Upper lobe of right lung (tissue), 1 donor: ENCODE measurements at places on chromosomes 16 and 17. TPM values are rescaled to one million over a fixed set of nuclear protein-coding genes. Genes with fewer than 3 reads are reported as not detected.

DNA sequence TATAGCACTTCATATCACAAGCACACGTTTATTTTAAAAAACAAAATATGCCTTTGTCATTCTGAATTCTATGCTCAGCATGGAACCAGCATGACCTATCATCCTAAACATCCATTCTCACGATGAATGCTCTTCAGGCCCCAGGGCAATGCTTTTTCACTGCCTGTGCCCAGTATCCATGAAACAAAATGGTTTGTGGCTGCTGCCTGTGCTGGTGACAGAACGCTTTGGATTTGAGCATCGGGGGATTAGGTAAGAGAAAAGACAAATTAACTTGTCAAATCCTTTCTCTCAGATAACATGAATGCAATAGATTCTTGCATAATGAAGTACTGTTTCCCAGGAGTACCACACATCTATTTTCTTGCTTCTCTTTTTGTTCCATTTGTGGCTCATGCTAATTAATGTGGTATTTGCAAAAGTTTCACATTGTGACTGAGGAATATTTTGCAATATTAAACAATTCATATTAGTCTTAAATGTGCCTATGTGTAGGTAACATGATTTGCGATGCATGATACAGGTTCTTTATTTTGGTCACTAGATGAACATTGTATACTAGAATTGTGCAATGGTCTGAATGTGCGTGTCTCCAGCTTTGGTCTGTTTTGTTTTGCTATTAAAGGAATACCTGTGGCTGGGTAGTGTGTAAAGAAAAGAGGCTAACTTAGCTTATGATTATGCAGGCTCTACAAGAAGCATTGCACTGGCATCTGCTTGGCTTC, 25.8 kb upstream of the SRSF1 start:
- no peaks in the 10 kb centered on the region for H3K4me1 ChIP-seq
- H3K27me3 ChIP-seq: peaks cover 4% of the 10 kb centered on the region
- H3K4me3 ChIP-seq: no peak overlapping the region
- H3K36me3 ChIP-seq: no peaks in the 10 kb centered on the region
- H3K27ac ChIP-seq: no peak overlapping the region

GRCh38 chr17:54903375-54903774, 2.7 kb downstream of the TOM1L1 start:
- H3K4me1 ChIP-seq: no peaks in the 10 kb centered on the region
- H3K4me3 ChIP-seq: no peak overlapping the region
- no peak overlapping the region for H3K27ac ChIP-seq
- H3K27me3 ChIP-seq: peaks cover 5% of the 10 kb centered on the region

- no peaks in the 10 kb centered on the region for H3K27me3 ChIP-seq
- H3K4me1 ChIP-seq: peaks cover 53% of the 10 kb centered on the region
- no peak for DNase-seq
- peak overlapping the region; percentile 80 for H3K27ac ChIP-seq
- no peaks in the 10 kb centered on the region for H3K36me3 ChIP-seq
Measured at GRCh38 chr17:47278561-47278960, 24.9 kb downstream of the ITGB3 start.

DNA sequence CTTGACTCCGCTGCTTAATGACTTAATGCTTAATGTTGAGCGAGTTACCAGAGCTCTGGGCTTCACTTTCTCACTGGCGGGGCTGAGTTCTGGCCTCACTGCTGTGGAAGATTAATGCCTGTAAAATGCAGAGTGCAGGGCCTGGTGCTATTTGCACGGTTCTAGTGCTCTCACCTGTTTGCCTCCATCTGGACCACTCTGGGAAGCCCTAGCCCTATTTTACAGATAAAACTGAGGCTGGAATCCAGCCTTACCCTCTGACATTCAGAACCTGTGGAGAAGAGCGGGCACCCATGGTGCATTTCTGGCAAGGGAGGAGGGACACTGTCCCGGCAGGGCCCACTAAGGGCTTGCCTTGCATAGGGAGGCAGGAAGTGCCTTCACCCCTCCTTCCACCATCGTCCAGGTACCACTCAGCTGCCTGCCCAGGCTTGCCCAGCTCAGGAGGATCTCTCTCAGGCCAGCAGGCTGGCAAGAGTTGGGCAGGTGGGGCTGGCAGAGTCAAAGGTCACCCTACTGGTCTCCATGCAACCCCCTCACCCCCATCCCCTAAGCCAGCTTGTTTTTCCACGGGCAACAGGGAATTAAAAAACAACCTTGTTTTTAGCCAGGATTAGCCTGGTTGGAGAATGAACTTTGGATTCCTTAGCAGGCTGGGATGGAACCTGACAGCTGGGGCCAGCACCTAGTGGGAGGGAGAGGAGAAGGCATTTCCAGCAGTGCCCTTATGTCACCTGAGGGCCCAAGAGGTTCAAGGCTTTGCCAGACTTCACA, 4.1 kb upstream of the UBALD1 start:
- no peaks in the 10 kb centered on the region for H3K36me3 ChIP-seq
- no peaks in the 10 kb centered on the region for H3K27me3 ChIP-seq
- DNase-seq: no peak
- no peak overlapping the region for H3K27ac ChIP-seq
- H3K4me1 ChIP-seq: peaks cover 25% of the 10 kb centered on the region
- H3K4me3 ChIP-seq: no peak overlapping the region

DNA sequence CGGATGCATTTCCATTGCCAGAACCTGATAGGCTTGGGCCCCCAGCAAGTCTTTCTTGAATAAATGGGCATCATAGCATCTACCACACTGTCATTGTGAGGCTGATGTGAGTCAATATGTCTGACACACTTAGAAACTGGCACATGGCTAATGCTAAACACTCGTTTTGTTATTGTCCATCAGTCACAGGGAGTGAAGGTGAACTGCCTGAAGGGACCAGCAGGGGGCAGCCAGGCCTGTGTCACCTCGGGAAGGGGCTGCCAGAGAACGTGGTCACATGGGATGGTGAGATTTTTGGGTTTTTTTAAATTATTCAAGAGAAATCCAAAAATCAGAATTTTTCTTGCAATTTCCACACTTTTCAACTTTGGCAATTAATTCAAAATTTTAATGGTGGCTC, 831 bp upstream of the RCVRN start:
- DNase-seq: peak; percentile 47
- H3K4me3 ChIP-seq: no peak overlapping the region
- no peaks in the 10 kb centered on the region for H3K27me3 ChIP-seq
- H3K36me3 ChIP-seq: no peaks in the 10 kb centered on the region

DNA sequence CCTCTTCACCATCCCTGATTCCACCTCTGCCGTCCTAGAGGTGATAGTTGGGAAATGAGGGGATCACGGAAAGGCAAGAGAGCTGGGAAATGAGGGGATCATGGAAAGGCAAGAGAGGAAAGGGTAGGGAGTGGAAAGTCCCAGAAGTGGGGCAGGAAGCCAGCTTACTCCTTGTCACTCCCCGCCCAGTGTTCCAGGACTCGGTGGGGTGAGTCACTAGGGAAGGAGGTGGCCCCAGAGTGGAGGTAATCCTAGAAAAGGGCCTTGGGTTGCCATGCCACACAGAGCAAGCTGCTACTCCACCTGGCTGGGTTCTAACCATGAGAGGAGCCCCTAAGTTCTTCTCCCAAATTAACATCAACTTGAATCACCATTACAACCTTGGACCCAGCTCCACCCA, 14.8 kb downstream of the ALOXE3 start:
- H3K4me1 ChIP-seq: no peaks in the 10 kb centered on the region
- no peaks in the 10 kb centered on the region for H3K27me3 ChIP-seq
- no peak overlapping the region for H3K27ac ChIP-seq
- no peak overlapping the region for H3K4me3 ChIP-seq
- no peaks in the 10 kb centered on the region for H3K36me3 ChIP-seq

GRCh38 chr16:75080205-75081029, 36.2 kb downstream of the LDHD start:
- H3K27me3 ChIP-seq: no peaks in the 10 kb centered on the region
- H3K36me3 ChIP-seq: no peaks in the 10 kb centered on the region
- no peak overlapping the region for H3K27ac ChIP-seq
- peaks cover 3% of the 10 kb centered on the region for H3K4me1 ChIP-seq

DNA sequence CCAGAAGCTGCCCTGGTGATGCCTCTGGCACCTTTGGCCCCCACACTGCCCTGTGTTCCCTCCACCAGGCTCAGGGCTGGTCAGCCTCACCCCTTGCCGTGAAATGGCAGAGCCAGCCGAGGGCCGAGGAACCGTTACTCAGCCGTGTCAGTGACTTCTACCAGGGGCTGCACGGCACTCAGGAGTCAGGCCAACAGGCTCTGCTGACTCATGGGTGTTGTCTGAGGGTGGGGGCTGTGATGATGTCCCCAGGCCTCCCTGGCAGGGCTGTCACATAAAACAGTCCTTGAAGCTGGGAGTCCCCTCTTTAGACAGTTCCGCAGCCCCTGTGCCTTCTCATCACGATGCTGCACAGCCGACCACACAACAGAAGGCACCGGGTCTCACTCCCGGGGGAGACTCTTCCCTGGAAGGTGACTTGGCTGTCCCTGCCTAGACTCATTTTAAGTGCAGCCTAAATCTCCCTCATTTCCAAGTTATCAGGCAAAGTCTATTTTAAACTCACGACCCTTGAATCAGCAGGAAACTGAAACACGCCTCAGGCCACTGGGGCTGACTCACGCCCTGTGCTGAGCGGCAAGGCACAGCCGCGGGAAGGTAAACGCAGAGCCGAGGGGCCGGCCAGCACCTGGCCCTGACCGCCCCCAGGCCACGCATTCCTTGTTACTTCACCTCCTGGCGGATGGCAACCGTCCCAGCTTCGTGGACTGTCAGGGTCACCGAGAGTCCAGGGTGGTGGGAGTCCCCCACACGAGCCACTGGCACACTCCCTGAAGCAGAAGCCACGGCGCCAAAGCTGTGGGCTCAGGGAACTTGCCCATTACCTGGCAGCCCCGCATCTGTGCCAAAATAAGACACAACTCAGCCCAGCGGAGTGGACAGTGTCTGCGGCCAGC, 102.6 kb downstream of the ZNF778 start:
- H3K36me3 ChIP-seq: no peaks in the 10 kb centered on the region
- peak overlapping the region; percentile 30 for H3K27ac ChIP-seq
- DNase-seq: no peak
- peaks cover 95% of the 10 kb centered on the region for H3K4me1 ChIP-seq
- no peaks in the 10 kb centered on the region for H3K27me3 ChIP-seq

- no peaks in the 10 kb centered on the region for H3K4me1 ChIP-seq
- H3K27me3 ChIP-seq: no peaks in the 10 kb centered on the region
- DNase-seq: no peak
- no peaks in the 10 kb centered on the region for H3K36me3 ChIP-seq
- H3K27ac ChIP-seq: no peak overlapping the region
- no peak overlapping the region for H3K4me3 ChIP-seq
Measured at GRCh38 chr17:69335058-69335457, 8.1 kb upstream of the ABCA5 start.

SPATA32 gene
- not detected for total RNA-seq

WDR81 gene
- 43.9 TPM for total RNA-seq
